Myocyte (in vitro differentiated cells): ENCODE measurements at places on chromosomes 2 and 18. TPM values are rescaled to one million over a fixed set of nuclear protein-coding genes. Genes with fewer than 3 reads are reported as not detected.

PRKAG3 gene
- total RNA-seq: 49.9 and 65.9 TPM in 2 replicates

NETO1 gene
- not detected in 2 replicates for total RNA-seq

EEF1B2 gene
- 319 and 335 TPM in 2 replicates for total RNA-seq

EVX2 gene
- total RNA-seq: not detected in 2 replicates

CFAP65 gene
- total RNA-seq: 0.05 TPM in 1 of 2 replicates, not detected in the other

THSD7B gene
- total RNA-seq: 0.05 TPM in 1 of 2 replicates, not detected in the other

MLPH gene
- total RNA-seq: 47.0 and 51.0 TPM in 2 replicates

UGT1A10 gene
- not detected in 2 replicates for total RNA-seq

SCYGR7 gene
- not detected in 2 replicates for total RNA-seq

LRRFIP1 gene
- total RNA-seq: 158 and 166 TPM in 2 replicates

AGAP1 gene
- 15.5 and 17.3 TPM in 2 replicates for total RNA-seq

ZNF385B gene
- total RNA-seq: 1.2 and 2.9 TPM in 2 replicates

ACOXL gene
- not detected in 2 replicates for total RNA-seq

SERPINB12 gene
- total RNA-seq: 0.68 and 1.9 TPM in 2 replicates

TRIM43 gene
- total RNA-seq: not detected in 2 replicates

SKA1 gene
- total RNA-seq: 0.10 and 0.11 TPM in 2 replicates

SIX3 gene
- not detected in 2 replicates for total RNA-seq

LDLRAD4 gene
- total RNA-seq: 1.7 TPM in 1 of 2 replicates, not detected in the other

PNO1 gene
- total RNA-seq: 23.7 and 23.8 TPM in 2 replicates

STPG4 gene
- 0.24 TPM in 1 of 2 replicates, not detected in the other for total RNA-seq

ACTR3 gene
- total RNA-seq: 224 and 285 TPM in 2 replicates

- no peak for DNase-seq
Observed at GRCh38 chr2:101521487-101521886, 46.6 kb upstream of the RFX8 start.

DNA sequence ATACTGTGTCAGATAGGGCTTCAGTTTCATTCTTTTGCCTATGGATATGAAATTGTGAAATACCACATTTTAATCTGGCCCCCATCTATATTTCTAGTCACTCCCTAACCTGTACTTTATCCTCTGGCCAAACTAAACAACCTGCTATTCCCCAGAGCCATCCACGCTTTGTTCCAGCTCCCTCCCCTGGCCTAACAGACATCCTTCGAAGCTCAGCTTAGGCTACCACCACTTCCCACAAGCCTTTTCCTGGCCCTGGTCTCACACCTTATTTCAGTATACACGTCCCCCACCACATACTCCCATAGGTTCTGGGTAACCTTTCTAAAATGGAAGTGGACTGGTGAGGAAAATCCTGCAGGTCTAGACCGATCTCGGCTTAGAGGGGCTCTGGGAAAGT, 55.4 kb downstream of the MAP4K3 start:
- no peak for DNase-seq

GRCh38 chr2:21233194-21233593, 109.4 kb downstream of the TDRD15 start:
- no peak for DNase-seq

- no peak for DNase-seq
Observed at GRCh38 chr2:199983534-199983933, 28.2 kb downstream of the MAIP1 start.

DNA sequence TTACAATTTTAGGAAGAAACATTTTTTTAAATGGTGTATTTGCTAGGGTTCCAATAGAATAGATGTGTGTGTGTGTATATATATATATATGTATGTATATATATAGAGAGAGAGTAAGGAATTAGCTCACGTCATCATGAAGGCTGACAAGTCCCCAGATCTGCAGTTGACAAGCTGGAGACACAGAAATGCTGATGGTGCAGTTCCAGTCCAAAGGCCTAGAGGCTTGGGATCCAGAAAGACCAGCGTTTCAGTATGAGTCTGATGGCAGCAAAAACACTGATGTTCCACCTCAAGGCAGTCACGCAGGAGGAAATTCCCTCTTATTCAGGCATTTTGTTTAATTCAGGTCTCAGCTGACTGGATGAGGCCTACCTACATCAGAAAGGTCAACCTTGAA, 386.8 kb downstream of the PTH2R start:
- DNase-seq: no peak

DNA sequence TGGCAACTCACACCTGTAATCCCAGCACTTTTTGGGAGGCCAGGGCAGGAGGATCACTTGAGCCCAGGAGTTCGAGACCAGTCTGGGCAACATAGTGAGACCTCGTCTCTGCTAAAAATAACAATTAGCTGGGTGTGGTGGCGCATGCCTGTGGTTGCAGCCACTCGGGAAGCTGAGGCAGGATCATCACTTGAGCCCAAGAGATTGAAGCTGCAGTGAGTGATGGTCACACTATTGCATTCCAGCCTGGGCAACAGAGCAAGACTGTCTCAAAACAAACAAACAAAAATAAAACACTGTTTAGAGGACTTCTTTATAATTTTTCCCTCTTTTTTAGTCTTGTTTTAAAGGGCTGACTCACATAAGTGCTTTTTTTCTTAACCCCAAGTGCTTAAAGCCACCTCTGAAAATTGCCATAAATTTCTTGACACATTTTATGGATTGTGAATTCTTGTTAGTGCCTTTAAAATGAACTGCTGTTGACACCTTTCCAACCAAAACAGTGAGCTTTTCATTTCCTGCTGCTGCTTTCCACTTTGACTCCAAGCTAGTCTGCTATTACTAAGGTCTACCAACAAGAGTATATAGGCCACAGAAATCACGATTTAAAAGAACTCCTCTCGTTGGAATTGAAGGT, 41.7 kb downstream of the CYP20A1 start:
- peak; percentile 47 for DNase-seq

- peak; percentile 84 for DNase-seq
Observed at GRCh38 chr2:70143314-70144150, 47.3 kb downstream of the C2orf42 start.

DNA sequence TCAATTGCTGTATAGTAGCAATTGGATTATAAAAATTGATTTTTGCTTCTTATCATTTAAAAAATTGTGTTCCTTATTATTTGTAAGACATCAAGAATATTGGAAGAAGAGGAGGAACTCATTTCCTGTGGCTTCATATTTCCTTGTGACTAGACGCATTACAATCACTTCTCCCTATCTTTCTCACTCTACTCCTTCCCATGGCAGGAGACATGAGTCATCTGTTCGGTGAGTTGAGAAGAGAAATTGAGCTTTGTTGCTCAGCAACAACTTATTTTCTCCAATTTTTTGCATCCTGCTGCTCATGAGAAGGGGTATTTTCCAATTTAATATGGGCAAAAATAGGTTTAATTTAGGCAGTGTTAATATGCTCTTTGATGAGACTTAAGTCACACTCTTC, 1783.9 kb downstream of the SUCLG1 start:
- peak; percentile 13 for DNase-seq

- no peak for DNase-seq
Observed at GRCh38 chr2:236215196-236215595, 47.0 kb upstream of the GBX2 start.

DNA sequence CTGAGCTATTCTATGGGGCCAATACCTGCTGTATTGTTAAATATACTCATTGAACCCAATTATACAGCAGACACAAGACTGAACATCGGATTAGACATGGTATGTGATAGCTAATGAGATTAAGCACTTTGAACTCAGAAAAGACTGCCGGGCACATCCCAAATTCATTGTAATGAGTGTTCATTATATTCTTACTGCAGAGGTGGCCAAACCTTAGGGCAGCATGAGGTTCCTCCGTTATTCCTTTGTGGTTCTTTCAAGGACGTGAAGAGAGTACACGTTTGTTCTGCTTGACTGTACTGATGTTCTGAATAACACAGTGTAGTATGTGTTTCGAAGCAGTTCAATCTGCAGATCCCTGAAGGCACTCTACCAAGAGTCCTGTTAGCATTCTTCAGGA, 78.4 kb downstream of the KIF5C start:
- DNase-seq: no peak

GRCh38 chr2:214108598-214108997, 302.3 kb upstream of the VWC2L start:
- DNase-seq: no peak

DNA sequence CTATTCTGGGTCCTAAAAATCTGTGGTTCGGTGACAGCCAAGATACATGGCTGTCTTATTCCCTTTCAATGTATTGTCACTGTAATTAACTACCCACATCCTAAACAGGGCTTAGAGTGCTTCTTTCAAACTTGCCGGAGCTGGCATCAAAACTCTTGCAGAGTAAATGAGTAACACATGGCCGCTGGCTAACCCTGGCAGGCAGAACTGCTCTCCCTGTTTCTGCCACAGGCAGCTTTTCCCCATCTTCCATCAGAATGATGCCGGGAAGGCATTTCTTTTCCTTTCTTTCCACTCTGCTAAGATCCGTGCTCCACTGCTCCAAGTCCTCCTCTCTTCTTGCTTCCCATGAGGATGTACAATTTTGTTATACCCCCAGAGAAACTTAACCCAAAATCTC, 54.8 kb upstream of the PTPRM start:
- DNase-seq: no peak

DNA sequence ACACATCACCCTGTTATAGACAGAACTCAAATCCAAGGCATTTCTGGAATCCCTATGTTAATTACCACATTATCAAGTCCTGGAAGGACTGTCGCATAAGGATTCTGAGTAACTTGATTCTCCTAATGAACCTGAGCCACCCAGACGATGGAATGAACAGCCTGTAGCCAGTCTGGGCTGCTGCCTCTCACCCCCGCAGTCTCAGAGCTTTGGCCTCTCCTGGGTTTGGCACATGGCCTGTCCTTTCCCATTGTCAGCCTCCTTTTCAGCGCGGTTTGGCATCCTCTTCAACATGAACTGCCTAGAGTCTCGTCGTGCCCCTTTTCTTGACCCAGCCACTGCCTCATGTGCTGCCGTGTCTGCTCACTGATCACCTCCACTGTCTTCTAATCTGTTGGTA, 147.6 kb downstream of the SLC8A1 start:
- peak; percentile 28 for DNase-seq

GRCh38 chr2:147759536-147759935, 85.3 kb upstream of the ACVR2A start:
- DNase-seq: no peak

DNA sequence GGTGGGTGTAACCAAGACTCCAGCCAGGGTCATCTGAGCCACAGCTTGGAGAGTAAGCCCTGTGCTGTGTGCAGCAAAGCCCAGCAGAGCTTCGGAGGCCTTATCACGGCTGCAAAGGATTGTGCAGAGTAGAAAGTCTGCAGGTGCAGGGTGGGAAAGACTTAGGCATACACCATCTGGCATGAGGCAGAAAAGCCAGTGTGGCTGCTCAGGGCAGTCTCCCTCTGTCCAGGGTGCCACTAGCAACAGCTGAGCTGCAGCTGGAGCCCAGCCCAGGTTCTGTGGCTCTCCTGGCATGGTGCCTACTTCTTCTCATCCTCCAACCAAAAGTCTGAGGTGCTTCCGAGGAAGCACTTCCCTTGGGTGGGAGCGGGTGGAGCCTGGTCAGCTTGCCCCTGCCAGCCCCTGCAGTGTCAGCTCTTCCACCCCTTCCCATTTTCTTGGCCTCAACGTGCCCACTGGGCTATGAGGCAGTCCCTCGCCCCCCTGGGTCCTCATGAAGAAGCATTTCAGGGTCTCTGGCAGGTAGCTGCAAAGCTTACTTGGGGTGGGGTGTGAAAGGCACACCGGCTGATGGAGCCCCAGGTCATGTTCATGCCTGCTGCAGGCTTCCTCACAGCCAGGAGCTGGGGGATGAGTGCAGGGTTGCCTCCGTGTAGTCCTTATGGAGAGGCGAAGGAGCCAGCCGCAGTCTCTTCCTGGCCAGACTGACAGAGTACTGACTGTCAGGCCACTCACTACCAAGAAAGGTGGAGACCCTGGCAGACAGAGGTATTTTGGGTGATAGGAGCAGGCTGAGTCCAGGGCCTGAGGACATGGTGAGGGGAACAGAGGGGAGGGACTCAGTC, 4.8 kb downstream of the AMER3 start:
- DNase-seq: peak; percentile 24

- no peak for DNase-seq
Observed at GRCh38 chr2:15761056-15761455, 169.4 kb downstream of the DDX1 start.

DNA sequence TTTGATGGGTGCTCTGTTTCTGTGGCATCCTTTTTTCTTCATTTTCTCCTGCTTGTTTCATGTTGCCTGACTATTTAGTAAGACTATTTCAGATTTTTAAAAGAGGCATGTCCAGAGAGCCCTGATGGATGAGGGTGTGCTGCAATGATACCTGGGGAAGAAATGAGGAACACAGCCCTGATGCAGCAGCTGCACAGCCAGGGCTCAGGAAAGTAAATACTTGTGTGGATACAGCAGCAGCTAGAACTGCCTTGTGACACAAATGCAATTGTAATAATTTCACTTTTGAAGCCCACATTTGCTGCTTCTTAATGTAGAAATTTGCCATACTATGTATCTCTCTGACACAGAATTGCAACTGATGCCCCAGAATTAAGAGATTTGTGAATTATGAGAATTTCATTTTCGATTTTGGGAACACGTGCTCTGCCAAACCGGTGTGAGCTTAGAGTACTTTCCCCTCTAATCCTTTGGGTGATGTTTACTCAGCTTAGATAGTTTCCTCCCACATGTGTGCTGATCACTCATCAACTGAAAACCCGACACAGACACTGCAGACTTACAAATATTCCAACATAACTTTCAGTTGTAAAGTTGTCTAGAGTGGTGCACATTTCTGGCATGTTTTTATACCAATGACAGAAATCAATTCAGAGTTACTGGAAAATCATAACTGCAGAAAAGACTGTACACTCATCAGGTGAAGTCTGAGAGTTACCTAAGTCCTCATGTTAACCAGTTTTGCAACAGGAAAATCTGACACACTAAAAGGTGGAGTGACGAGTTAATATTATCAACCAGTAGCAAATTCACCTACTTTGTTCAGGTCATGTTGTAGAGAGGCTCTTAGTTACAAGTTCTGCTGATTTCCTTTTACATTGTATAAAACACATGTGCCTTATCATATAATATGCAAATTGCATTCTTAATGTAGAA, 383.4 kb downstream of the CBLN2 start:
- DNase-seq: no peak

DNA sequence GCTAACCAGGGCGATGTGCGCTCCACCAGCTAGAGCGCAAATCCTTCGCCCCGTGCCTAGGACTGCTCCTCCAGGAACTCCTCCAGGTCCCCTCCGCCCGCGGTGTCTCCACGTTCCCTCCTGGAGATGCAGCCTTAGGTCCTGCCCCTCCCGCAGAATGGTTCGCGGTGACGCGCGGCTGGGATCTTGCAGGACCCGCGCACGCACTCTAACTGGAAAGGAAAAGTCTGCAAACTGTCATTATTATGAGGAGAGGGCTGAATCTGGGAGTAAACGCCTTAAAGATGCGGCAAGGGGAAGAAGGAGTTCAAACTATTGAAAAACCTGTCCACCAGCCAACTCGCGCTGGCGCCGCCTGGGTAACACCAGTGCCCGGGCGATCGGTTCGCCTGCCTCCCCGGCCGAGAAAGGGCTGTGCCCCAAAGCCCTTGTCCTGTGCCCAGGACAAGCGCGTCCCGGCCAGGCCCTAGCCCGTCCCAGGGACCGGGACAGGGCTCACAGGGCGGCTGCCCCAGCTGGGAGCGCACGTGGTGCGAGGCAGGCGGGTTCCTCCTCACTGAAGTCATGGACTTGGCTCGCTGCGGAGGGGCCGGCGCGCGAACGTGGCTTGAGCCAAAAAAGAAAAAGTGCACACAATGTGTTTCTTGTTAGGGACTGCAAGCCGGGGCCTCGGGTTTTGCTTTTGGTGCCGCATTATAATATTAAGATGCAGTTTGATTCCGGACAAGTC, 5.5 kb upstream of the ID2 start:
- no peak for DNase-seq

GRCh38 chr18:4146797-4147196, 308.3 kb downstream of the DLGAP1 start:
- DNase-seq: no peak
